ENCODE measurements at places on chromosomes 3 and 15.

DNA sequence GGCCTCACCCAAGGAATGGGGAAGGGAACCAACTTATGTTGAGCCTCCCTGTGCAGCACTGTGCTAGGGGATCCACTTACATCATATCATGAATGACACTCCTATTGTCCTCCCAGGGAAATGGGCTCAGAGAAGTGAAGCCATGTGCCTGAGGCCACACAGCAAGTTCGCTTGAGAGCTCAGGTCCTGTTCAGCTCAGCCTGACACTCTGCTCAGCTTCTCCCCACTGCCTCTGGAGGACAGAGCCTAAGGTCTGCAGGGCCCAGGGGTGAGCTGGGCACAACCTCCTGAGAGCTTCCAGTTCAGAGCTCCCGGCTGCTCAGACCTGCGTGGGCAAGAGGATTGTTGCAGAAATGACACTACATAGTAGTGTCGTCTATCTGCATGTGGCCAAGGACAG, 76.0 kb upstream of the SEC13 start:
- no peak for DNase-seq

- peak; percentile 92 for DNase-seq
Observed at GRCh38 chr15:40274350-40275274, 8.3 kb downstream of the ANKRD63 start.

DNA sequence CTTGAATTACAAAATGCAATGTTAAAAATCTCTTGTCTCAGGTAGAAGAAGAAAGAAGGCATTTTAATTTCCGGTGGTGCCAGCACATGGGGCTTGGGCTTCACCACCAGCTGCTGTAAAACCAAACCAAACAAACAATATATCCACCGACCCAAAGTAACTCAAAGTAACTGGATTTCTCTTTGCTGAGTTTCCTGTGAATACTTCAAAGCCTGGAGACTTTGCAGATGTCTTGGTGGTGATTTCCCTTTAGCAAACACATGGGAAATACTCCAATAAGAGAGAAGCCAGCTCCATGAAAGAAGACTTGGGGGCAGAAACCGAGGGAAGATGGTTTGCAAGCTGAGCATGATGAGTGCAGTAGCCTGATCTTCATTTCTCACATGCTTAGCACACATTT, 62.6 kb downstream of the EIF4E3 start:
- DNase-seq = no peak

GRCh38 chr3:197701841-197702240, 34.9 kb downstream of the RUBCN start:
- no peak for DNase-seq

- DNase-seq = no peak
Observed at GRCh38 chr3:175295248-175296130, 436.4 kb downstream of the NAALADL2 start.

GRCh38 chr3:27423463-27423862, 54.3 kb upstream of the NEK10 start:
- no peak for DNase-seq

GRCh38 chr3:30344288-30344687, 262.1 kb upstream of the TGFBR2 start:
- DNase-seq = no peak

DNA sequence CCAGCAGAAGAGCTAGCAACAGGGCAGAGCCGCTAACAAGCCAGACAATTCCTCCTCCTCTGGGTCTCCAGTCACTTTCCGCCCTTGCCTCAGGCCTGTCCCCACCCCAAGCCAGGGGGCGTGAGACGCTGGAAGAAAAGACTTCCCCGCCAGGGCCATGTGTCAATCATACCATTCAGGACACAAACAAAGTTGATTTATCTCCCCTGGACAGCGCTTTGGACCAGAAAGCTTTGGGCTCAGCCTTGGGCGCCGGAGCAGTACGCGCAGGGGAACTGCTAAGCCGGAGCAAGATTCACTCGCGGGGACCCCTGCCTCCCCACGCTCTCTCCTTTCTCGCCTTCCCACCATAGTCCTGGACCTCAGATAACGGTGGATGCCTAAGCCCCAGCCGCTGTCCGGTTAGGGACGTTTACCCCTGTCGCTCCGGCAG, 479 bp downstream of the LRRC2 start:
- DNase-seq = no peak

DNA sequence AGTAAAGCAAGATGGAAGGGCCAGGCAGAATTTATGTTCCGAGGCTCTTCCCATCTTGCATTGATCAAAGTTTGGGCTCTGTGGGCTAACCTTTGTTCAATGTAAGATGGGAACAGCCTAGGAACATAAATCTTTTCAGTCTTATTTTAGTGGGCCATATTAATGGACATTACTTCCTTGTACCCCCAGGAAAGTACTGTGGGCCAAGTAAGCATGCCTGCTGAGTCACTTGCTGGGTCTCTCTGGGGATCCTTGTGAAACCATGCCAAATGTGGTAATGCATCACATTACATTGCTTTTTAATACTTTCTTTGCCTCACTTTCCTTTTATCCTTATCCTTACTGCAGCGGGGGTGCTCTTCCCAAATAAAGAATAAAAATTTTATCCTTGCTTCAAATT, 349.5 kb upstream of the POU1F1 start:
- no peak for DNase-seq

DNA sequence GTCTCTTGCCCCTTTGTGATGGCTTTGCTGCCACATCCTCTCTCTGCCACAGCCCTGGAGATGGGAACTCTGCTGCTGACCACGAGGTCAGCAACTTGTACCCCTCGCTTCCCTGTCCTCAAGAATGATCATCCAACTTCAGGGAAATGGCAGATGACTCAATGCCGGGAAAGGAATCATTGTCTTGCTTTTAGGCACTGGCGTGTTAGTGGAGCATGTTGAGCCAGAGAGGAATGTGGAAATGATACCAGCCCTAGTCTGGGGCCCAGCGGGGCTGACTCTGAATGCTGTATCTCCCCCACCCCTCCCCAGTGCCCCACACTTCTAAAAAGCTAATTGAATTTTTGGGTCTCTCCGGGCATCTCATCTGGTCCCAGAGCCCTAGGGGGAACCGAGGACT, 184.9 kb upstream of the BHLHE40 start:
- no peak for DNase-seq

DNA sequence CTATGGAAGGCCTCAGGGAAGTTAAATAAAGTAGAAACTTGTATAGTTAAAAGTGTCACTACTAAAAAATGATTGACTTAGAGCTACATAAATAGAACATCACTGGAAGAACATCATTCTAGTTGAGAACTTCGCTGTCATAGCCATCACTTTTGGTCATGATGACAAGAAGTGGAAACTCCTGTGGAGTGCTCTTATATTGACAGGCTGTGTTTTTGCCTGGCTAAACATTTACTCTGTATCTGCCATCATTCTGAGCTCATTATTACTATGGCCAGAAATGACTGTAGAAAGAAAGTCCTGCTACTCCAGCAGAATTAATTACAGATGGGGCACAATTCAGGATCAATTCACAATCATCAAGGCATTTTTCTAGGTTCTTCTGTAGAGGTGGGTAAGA, 165.1 kb upstream of the GOLIM4 start:
- DNase-seq = no peak

DNA sequence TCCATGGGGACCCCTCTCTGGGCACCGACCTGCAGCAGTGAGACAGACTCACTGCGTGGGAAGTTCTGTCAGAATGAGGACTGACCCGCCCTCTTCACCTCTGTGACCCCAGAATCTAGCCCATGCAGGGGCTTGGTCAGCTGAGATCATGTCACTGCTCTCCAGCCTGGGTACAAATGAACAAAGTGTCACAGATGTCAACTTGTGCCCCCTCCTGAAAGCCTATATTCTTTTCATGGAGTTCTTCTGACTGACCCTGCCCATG, 210.8 kb downstream of the XXYLT1 start:
- DNase-seq = no peak

- DNase-seq = no peak
Observed at GRCh38 chr3:10771486-10772270, 44.4 kb upstream of the SLC6A11 start.

GRCh38 chr3:15708882-15709677, 88.7 kb downstream of the ANKRD28 start:
- DNase-seq = no peak

DNA sequence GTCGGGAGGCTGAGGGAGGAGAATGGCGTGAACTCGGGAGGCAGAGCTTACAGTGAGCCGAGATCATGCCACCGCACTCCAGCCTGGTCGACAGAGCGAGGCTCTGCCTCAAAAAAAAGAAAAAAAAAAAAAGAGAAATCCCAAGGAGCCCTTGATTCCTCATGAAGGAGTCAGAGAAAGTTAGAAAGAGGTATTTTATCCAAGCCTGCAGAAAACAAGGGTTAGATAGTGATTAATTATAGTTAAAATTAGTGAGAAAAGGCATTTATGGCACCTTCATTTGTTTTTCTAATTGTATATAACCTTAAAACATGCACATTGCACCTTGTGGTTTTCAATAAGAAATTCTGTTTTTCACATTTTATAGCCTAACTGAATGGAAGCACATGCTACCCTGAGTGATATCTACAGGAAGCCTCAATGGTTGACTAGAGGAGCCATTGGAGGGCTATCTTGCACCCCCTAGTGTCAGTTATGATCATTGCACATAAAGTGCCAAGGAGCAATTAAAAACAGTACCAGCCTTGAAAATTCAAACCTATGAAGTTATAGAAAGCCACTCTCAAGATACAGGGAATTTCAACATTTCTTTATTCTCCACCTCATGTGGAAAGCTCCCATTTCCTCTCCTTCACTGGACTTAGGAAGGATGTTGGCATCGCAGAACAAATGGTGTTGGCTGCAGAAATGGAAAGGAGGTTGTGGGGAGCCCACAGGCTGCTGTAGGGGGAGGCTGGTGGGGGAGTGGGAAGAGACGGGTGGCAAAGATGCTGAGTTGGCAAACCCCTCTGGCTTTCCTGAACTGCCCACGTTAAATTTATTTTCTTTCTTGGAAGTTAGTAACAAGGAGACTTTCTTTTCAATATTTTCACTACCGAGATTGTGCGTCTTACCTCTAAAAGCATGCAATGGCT, 48.5 kb downstream of the ITGA11 start:
- DNase-seq = peak; percentile 14

DNA sequence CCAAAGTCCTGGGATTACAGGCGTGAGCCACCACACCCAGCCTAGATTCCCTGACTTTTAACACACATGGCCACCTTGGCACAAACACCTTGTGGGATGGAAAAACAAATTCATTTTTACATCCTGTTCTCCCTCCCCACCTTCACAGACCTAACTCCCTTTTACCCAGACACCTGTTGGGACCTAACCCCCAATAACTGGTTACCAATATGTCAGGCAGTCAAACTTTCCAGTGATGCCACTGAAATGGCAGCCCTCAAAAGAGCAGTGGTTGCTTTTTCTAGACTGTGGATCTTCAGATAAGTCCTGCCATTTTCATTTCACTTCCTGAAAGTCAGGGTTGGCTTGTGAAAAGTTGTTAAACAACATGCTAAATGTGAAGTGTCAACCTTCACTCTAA, 34.9 kb downstream of the SIN3A start:
- DNase-seq = no peak

DNA sequence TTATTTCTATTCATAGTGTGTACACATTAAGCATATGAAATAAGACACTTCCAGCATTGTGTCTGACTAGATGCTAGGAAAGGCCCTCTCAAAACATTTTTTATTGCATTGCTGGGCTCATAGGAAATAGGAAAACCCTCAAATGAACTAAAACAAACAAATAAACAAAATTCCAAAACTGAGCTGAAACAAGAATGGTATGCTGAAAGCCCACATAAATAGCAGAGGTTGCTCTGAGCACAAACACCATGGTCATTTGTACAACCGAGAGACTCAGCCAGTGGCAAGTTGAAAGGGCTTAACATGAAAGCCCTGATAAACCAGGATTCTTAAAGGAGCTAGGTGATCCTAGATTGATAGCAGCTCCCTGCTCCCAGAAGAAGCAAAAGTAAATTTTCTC, 310.0 kb upstream of the WNT5A start:
- DNase-seq = no peak

DNA sequence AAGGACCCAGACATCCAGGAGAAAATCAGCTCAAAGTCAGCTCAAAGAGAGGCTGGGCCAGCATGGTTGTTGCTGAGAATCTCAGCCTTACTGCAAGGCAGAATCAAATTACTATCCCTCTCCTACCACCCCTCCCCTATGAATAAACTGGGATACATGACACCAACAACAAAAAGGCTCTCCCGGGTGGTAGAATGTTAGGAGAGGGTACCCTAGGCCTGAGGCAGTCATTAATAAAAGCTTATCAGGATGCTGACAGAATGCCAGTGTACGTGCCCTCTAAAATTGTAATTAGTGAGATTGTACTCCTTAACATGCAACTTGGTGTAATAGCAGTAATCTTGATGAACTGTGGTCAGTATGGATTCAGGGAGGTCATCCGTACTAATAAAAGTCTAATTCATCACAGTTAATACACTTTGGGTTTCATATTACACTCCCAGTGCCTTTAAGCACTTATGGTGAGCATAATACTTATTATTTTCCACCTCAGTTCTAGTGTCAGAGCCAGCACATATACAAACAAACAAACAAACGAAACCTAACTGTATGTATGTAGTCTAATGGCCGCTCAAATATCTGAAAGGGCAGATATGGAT, 76.5 kb downstream of the B3GALNT1 start:
- no peak for DNase-seq

GRCh38 chr15:83873966-83874365, 220.0 kb downstream of the ADAMTSL3 start:
- no peak for DNase-seq

DNA sequence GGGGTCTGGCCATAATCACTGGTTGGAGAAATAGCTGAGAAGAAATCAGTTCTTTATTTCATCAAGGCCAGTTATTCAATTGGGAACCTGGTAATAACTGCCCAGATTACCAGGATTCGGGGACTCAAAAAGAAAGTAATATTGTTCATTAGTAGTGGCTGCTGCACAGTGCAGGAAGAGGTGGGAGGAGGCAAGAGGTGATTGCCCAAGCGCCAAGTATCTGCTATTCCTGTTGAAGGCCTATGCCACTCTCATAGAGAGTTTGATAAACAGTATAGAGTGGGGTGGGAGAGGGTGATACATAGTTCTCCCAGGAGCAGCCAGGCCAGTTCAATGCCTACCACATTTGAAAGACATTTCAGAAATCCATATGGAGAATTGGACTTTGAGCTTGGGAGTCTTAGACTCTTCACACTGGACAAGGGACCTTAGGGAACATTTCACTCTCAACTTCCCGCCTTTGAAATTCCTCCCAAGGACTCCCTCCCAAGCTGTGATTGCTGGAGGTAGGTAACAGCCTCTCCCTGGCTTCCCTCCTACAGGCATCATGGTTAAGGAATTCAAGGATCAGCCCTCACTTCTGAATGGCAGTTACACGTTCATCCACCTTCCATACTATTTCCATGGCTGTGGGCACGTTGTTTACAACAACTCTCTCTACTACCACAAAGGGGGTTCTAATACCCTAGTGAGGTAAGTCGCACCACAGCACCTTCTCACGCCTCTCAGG, 59.8 kb downstream of the GLDN start:
- DNase-seq = no peak

- no peak for DNase-seq
Observed at GRCh38 chr3:12222775-12223485, 64.2 kb upstream of the TIMP4 start.
